ENCODE measurements at places on chromosomes 12 and 14.

- no peak for DNase-seq
These were observed 53.5 kb downstream of the ANO6 start for GRCh38 chr12:45269412-45269751.

DNA sequence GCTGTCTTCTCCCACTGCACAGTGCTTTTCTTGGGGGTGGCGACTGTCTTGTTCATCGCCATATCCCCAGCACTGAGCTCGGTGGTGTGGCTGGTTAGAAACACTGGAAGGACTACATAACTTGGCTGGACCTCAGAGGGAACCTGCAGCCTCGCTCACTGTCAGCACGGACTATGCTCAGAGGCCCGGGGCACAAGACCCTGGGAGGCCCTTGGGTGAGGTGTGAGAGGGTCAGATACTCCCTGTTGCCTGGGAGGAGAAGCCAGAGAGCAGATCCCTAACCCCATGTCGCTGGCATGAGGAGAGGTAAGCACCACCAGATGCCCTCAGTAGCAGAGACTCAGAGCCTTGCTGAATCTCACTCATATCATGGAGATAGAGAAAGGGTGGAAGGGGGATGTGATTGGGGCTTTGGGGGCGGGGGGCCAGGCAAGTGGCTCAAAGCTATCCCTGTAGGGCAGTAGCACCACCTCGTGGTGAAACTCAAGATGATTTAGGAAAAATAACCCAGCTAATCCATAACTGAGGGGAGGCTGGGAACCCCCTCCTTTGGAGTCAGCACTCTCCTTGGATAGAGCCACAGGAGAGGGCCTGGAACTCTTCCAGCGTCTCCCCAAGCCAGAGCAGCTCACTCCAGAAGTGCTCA is 18.7 kb upstream of the HDAC7 start:
- DNase-seq = no peak

- peak; percentile 13 for DNase-seq
These were observed 248.1 kb downstream of the DPY19L2 start for GRCh38 chr12:63420206-63420644.

DNA sequence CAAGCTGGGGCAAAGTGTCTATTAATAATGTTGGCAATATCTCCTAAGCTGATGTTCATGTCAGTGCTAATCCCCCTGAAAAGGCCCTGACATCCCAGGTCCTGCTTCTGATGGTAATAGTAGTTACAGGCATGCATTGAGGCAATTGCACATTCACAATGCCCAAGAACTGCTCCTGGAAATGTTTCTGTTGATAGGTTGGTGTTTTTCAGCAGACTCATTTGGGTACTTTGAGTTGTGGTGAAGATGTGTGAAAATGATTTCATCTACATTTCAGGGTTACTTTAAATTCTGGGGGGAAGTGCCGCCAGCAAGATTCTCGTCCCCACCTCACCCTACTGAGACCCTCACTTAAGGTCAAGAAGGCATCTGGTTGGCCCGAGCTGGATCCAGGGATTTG is 92.9 kb downstream of the BBS10 start:
- DNase-seq = no peak

Data from activated T-helper 2 cell treated with anti-CD3 and anti-CD28 coated beads, Interferon-gamma antibody, Interleukin-2, Interleukin-4, amounts not matched to agents 10 μg/mL and 5 μg/mL and 100 μg/mL, durations not matched to agents 14 hours and 24 hours and 36 hours (primary cell).